ENCODE measurements at places on chromosomes 4 and X. TPM values are rescaled to one million over a fixed set of nuclear protein-coding genes. Genes with fewer than 3 reads are reported as not detected.

DNA sequence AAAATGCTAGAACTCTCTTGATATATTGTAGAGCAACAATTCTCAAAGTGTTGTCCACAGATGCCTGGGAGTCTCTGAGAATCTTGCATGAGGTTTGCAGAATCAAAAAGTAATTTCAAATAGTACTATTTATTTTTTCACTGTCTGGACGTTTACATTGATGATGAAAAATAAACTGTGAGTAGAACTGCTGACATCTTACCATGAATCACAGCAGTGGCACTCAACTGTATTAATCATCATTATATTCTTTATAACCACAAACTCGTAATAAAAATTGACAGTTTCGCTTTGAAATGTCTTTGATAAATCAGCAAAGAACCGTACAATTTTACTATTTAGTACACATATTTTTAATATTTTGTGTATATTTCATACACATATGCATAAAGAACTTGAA, 94.5 kb downstream of the NAF1 start:
- no peak for DNase-seq

Gene PRPS2
- 22.5 TPM for polyA plus RNA-seq

DNA sequence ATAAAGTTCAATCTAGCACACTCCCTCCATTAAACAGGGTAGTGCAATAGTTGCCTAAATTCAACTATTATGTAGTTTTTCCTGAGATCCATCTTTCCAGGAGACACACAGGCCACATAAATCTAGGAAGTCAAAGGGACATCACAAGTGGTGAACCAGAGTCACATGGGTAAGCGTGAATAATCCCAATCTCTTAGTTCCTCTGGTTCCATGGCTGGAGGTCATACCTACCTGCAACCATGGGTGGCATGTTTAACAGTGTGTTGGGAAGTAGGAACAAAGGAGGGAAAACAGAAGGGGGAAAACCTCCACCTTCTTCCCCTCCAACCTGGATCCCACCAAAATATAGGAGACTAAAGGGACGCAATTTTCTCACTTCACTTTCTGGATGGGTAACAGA, 2651.6 kb downstream of the ARAP2 start:
- DNase-seq: no peak

GRCh38 chrX:154458116-154458953, at the start of gene PLXNA3:
PLXNA3 (plus strand) TSS chrX:154458281; CDS start chrX:154460184, 1,903 bp downstream.
- DNase-seq: no peak

- no peak for DNase-seq
Observed at GRCh38 chr4:71406459-71406963, 67.7 kb downstream of the SLC4A4 start.

Gene FTSJ1
- polyA plus RNA-seq: 42.5 TPM

DNA sequence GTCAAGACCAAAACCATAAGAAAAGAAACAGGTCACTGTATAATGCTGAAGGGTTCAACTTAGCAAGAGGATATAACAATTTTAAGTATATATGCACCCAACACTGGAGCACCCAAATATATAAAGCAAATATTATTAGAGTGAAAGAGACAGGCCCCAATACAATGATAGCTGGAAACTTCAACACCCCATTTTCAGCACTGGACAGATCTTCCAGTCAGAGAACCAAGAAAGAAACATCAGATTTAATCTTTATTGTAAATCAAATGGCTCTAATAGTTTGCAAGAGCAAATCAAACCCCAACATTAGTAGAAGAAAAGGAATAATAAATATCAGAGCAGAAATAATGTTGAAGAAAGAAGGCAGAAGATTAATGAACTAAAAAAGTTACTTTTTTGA, 36.2 kb downstream of the MAGED4 start:
- DNase-seq: no peak

DNA sequence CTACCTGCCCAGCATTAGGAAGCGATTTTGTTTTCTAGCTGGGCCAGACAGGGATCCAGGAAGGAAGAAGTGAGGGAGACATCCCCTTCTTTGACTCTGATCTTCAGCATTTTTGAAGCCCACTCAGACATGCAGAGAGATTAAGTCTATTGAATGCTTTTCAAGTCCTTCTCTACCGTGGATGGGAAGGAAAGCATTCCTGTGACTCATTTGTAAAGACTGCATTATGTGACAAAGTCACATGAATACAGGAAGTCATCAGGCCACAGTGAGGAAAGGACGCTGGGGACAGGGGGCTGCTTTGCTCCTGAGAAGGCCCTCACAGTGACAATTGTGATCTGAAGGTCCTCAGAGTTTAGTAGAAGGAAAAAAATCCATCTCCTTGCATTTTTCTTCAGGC, 67.4 kb upstream of the GBA3 start:
- no peak for DNase-seq

DNA sequence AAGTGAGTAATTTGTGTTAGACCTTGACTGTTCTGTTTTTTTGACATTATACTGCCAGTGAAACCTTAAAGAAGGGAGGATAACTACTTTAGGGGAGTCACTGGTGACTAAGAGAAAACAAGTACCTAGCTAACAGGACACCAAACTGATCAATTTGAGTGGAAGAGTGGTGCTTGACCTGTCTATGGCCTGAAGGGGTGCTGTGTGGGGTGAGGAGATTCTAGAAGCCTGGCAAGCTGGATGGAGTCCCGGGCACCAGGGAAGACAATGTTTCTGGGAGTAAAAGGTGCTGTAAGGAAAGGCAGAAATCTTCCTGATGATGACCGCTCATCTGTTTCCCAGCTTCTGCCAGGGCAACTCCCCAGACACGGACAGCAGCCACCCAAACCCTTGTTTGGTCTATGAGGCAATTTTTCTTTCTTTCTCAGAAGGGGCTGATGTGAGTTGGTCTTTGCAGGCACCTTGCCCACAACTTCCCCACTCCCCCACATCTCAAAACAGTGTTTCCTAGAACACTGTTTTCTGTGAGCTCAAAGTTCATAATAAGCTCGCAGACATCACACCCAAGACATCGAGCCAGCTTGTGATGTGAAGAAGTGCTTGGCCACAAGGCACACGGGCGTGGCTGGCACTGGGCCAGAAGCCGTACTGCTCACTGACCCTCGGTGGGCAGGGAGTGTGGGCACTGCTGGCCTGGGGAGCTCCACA, 4.6 kb downstream of the TXK start:
- DNase-seq: no peak

DNA sequence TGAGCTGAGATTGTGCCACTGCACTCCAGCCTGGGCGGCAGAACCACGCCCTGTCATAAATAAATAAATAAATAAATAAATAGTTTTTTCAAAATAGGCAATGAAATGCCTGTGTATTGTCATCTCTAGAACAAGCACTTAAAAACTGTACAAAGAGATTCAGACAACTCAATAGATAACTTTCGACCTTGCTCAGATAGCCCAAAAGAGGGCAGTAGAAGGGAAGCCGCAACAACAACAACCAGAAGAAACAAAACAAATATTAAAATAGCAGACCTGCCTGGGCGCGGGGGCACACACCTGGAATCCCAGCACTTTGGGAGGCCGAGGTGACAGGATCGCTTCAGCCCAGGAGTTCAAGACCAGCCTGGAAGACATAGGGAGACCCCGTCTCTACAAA, 9.4 kb upstream of the CLDN34 start:
- DNase-seq: no peak

Gene SMIM10L2A
- polyA plus RNA-seq: 9.4 TPM

DNA sequence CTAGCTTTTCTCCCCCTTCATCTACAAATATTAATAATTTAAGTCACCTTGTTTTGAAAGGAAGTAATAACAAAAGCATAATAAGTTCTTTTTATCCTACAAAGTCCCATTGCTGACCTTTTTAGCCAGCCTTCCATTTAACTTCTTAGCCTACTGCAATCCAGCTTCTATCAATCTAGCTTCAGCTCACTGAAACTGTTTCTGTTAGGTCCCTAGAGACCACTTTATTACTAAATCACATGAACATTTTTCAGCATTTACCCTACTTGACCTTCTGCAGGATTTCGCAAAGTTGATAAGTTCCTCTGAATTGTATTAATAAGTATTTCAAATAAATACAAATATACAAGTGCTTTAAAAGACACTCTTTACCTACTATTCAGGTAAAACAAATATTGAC, 186.5 kb downstream of the ANTXR2 start:
- DNase-seq: no peak

Gene RPL39
- 2,430 TPM for polyA plus RNA-seq

DNA sequence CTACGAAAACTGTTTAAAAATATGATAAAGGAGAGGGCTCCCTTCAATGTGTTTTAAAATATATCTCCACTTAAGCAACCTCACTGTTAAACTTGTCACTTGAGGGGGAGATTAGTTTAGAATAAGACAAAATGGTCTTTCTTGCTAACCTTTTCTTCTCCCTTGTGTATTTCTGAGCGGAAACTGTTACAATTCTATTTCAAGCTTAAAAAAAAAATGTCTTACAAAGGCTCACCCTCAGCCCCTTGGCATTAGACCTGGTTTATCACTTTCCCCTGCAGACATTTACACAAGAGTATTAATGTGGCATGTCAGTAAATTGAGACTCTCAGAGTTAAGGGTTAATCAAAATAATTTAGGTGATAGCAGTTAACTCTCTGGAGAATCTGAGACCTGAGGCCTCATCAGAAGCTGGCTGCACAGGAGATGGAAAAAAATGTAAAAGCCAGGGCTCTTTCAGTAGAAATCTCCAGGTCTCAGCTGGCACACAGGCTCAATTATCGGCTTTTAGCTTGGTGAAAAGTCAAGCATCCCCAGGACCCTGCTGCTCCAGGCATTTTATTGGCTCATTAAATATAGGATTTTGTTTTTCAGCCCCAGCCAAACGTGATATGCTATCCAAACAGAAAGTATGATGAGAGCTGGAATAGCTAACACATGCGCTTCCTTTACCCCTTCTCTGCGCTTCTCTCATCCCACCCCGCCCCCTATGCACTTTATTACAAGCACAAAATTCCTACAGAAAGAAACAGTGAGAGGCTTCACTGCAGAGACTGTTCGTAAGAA, 130.5 kb downstream of the PPA2 start:
- DNase-seq: no peak

Gene ENAM
- polyA plus RNA-seq: 4.0 TPM

- no peak for DNase-seq
Observed at GRCh38 chrX:23513121-23513520, 154.2 kb upstream of the PRDX4 start.

Gene COL4A6
- 17.8 TPM for polyA plus RNA-seq
